Upper lobe of left lung (tissue), 6 donors: ENCODE measurements at places on chromosomes 6 and 20. TPM values are rescaled to one million over a fixed set of nuclear protein-coding genes. Genes with fewer than 3 reads are reported as not detected.

DNA sequence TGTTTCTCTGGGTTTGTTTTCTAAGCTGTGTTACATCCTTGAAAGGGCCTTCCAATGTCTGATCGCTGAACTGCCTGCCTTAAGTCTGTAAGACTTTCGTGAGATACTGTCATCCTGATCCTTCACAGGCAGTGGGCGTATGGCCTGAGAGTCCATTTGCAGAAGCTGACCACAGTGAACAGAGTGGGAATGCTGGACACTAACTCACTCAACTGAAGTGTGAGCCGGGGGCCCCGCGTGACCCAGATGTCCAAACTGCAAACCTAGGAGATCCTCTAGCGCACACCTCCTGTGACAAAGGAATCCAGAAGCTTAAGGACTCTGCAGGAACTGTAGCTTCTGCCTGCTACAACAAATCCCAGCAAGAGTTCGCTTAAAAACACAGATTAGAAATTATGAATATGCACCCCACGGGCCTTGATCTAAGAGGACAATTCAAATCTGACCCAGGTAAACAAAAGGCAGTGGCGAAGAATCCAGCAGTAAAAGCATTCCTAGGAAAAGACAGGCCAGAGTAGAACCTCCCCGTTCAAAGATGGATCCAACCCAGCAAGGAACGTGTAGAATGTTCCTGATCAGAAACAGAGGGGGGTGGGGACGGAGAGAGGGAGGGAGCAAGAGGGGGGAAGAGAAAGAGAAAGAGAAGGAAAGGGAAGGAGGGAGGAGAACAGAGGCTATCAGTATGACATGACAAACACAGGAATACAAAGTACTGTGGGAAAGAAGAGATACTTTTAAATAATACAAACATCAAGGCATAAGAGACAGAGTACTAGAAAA lies 135.0 kb upstream of the AFDN start:
- DNase-seq = no peak

GRCh38 chr20:44829688-44830087 lies 19.3 kb upstream of the RIMS4 start:
- DNase-seq = no peak

- no peak for DNase-seq
Observed at GRCh38 chr6:159257846-159258245, 88.6 kb downstream of the FNDC1 start.

DNA sequence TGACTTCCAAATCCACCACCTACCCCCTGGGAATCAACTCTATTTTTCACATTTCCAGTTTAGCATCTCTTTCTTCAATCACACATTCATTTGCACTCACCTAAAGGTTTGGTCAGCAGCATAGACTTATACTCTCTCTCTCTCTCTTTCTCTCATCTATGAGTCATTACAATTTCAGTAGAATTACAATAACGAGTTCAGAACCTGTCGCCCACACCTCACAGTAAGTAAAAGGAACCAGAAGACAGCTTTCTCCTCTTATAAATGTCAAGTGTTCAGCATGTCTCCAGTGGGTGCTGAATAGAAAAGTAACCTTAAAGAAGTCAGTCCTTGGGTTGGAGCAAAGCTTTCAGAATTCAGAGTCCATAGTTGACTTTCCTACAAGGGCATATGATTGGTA lies 1.1 kb upstream of the PHACTR1 start:
- no peak for DNase-seq

DNA sequence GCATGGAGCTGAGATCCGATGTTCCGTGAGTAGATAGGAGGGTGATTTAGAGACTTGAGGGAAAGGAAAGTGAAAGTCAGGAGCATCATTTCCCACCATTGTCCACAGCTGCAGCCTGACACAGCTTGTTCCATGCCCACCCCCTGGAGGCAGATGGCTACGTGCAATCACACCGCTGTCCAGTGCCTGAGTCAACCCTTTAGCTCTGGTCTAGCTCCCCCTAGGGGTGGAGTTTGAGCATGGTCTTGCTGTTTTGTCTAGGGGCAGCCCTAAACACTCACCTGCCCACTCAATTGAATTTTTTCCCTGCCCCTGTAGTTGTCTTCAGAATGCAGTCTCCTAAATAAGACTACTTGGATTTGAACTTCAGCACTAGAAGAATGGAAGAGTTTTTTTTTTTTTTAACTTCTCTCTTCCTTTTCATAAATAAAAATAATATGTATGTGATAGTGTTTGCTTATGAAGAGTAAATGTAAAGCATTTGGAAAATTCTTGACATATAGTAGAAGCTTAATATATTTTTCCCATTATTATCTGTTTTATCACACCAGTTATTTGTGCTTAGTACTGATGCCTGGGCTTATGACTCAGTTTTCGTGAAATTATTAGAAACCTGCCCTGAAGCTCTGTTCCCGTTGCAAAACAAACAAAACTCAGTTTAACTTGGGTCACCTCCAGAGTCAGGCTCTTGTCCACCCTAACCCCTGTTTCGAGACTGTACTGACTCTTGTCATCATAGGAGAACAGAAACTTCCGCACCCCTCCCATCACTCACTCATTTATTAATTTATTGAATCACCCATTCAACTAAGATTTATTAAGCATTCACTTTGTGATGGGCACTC lies 814.8 kb downstream of the MAFB start:
- peak; percentile 61 for DNase-seq

- no peak for DNase-seq
Observed at GRCh38 chr6:169783971-169784820, 32.8 kb downstream of the ERMARD start.

DNA sequence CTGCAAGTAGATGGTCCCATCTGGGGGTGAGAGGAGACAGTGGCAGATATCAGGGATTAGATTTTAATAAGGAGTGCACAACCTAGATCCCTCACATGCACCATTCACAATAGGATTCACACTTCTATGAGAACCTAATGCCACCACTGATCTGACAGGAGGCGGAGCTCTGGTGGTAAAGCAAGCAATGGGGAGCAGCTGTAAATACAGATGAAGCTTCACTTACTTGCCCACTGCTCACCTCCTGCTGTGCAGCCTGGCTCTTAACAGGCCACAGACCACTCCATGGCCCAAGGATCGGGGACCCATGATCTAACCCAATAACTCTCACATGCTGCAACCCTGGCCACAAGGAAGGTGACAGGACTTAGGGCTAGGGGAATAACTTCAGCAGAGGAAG lies 75.4 kb downstream of the ZNF133 start:
- DNase-seq = no peak

- no peak for DNase-seq
Observed at GRCh38 chr20:56793916-56794315, 164.8 kb downstream of the TFAP2C start.

DNA sequence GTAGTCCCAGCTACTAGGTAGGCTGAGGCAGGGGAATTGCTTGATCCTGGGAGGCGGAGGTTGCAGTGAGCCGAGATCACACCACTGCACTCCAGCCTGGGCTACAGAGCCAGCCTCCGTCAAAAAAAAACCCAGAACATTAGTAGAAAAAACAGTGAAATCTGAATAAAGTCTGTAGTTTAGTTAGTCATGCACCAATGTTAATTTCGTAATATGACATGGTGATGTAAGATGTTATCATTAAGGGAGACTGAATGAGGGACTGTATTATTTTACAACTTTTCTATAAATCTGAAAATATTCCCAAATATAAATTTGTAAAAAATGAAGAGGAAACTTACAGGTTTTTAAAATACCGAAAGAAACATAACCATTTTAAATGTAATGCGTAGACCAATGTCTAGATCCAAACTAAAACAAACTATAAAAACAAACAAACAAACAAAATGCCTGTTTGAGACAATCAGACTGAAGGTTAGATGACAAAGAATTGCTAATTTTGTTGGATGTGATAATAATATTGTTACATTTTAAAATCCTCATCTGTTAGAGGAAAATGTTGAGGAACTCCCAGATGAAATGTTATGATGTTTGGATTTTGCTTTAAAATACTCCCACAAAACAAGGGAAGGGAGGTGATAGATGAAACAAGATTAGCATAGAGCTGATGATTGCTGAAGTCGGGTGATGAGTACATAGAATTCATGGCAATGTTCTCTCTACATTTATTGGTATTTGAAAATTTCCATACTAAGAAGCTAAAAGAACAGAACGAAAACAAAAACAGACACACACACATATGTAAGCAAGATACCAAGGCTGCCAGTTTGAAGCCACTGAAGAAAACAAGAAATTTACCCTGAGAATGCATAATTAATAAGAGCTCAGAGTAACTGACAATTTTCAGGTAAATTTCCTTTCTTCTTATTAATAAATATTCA lies 1.8 kb downstream of the GSTA4 start:
- no peak for DNase-seq

GRCh38 chr6:137799950-137800568 lies 67.0 kb upstream of the TNFAIP3 start:
- DNase-seq = no peak

DNA sequence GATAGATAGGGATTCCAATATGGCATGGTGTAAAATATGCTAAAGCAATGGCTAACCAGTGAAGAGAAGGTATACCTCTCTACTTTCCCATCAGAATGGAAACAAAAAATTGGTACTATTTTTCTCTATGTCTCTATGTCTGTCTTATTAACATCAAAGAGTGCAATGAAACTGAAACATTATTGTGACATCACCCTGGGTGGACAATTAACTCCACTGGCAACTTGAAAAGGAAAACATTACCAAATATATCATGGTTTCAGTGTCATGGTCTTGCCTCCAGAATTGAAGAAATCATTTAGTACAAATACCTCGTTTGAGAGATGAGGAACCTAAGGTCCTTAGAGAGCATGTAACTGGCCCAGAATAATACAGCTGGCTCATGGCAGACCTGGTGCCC lies 1132.5 kb upstream of the MAP3K7 start:
- DNase-seq = no peak

GRCh38 chr20:829551-829950 lies 4.0 kb upstream of the FAM110A start:
- peak; percentile 22 for DNase-seq

DNA sequence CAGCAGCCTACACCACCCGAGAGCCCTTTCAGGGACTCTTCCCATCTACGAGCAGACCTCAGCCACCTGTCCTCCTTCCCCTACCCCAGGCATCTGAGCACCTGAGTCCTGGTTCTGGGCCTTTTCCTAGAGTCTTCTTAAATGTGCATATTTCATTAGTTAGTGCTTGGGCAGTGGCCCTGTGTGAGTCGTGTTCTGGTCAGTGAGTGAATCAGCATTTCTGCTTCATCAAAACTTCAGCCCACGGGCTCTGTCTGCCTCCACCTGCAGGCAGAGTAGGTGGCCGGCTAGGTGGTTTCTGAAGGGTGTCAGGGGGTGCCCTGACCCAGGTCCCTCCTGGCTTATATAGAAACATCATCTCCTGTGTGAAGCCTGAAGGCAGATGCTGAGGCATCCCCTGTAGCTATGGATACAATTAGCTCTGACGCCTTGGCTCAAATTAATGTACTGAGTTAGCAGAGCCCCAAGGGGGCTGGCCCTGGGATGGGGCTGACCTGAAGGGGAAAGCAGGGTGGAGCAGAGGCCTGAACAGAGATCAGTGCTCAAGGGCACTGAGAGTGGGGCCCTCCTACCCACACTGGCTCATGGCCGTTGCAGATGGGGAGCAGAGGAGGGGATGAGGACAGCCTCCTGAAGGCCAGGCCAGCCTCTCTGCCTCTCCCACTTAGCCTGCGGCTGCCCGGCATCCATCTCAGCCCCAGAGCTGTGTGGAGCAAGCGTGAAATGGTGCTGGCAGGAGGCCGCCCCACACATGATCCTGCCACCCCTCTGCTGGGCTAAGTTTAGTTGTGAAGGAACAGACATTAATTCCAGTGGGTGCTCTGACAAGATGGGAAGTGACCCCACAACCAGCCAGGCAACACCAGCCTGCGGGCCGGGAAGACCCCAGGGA lies 13.6 kb downstream of the IP6K3 start:
- DNase-seq = no peak

DNA sequence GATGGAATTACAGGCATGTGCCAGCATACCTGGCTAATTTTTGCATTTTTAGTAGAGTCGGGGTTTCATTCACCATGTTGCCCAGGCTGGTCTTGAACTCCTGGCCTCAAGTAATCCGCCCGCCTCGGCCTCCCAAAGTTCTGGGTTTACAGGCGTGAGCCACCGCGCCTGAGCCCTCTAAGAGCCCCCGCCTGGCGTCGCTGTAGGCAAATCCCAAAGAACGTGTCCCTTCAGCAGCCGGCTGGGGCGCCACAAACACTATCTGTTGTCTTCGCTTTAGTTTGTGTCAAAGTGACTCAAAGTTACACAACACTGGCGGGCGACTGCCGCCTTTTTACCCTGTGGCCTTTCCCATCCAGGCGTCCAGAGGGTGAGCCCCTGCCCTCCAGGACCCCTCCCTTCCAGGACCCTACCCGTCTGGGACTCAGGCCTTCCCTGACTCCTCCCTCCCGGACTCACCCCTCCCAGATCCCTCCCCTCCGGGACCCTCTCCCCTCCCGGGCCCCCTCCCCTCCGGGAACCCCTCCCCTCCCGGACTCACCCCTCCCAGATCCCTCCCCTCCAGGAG lies 940 bp upstream of the ADRM1 start:
- peak; percentile 95 for DNase-seq

DNA sequence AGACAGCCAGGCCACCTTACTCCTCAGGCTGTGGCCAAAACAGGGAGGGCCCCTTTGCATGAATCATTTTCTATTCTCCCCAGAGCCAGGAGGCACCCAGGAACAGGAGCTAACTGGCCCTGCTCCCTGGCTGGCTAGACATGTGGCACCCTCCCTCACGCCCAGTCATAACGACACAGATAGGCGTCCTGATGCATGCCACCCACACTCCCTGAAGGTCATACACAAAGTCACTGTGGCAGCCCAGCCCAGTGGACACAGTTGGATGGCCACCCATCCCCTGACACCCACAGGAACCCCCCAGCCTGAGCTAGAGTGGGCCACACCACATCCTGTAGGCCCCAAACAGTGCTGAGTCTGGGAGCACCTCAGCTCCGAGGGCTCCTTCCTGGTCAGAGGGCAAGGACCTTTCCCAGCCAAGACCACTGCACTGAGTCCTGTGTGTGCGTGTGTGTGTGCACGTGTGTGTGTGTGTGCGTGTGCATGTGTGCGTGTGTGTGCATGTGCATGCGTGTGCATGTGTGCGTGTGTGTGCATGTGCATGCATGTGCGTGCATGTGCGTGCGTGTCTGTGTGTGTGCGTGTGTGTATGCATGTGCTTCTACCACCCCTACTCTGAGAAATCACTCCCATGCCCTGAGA lies 21.6 kb downstream of the TFEB start:
- DNase-seq = no peak

- peak; percentile 41 for DNase-seq
Observed at GRCh38 chr6:111793711-111794111, 79.5 kb downstream of the FYN start.

- peak; percentile 74 for DNase-seq
Observed at GRCh38 chr20:33433465-33434234, 9.9 kb downstream of the SNTA1 start.

- no peak for DNase-seq
Observed at GRCh38 chr6:105646391-105646867, 243.5 kb upstream of the PREP start.

- no peak for DNase-seq
Observed at GRCh38 chr20:62961310-62961783, 8.8 kb downstream of the SLC17A9 start.

- no peak for DNase-seq
Observed at GRCh38 chr6:21984135-21984534, 312.7 kb downstream of the PRL start.

Gene TUBB1
- total RNA-seq = 2.1 TPM

Gene ITPA
- 52.5 TPM for total RNA-seq

Gene SLC22A3
- 55.2 TPM for total RNA-seq

Gene SIRPB2
- 23.7 TPM for total RNA-seq

Gene SEL1L2
- not detected for total RNA-seq
